ENCODE measurements at places on chromosomes 7 and 10.

GRCh38 chr10:121994429-121994941 lies 5.5 kb downstream of the TACC2 start:
- no peak for DNase-seq

- no peak for DNase-seq
Measured at GRCh38 chr10:61961278-61961677, 59.8 kb downstream of the ARID5B start.

DNA sequence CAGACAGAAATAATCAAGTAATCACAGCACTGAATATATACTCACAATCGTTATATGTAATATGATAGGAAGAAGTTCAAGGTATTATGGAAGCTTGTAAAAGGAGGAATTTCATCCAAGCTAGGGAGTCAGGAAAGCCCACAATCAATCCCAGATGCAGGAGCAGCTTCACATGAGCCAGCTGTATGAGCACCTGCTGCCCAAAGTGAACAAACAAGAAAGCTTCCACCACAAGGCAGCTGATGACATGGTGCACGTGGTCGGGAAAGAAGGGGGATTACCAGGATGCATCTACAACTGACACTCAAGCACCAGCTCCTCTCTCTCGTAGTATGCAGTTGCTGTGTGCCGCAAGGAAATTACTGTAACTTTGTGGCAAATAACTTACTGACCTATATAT lies 225.2 kb downstream of the XPNPEP1 start:
- no peak for DNase-seq

- no peak for DNase-seq
Measured at GRCh38 chr7:153065051-153065450, 305.5 kb downstream of the ACTR3B start.

GRCh38 chr10:130360826-130361311 lies 224.7 kb downstream of the GLRX3 start:
- no peak for DNase-seq

Measured in NCI-H187 treated with DMSO at 0.1 percent for 48 hours (cell line).